ENCODE measurements at places on chromosomes 7 and 10. TPM values are rescaled to one million over a fixed set of nuclear protein-coding genes. Genes with fewer than 3 reads are reported as not detected.

HDAC9 gene
- 10.4 TPM for total RNA-seq

GRID2IP gene
- 0.15 TPM for total RNA-seq

SKIDA1 gene
- total RNA-seq, result 0.10 TPM

OR2A12 gene
- not detected for total RNA-seq

DNA sequence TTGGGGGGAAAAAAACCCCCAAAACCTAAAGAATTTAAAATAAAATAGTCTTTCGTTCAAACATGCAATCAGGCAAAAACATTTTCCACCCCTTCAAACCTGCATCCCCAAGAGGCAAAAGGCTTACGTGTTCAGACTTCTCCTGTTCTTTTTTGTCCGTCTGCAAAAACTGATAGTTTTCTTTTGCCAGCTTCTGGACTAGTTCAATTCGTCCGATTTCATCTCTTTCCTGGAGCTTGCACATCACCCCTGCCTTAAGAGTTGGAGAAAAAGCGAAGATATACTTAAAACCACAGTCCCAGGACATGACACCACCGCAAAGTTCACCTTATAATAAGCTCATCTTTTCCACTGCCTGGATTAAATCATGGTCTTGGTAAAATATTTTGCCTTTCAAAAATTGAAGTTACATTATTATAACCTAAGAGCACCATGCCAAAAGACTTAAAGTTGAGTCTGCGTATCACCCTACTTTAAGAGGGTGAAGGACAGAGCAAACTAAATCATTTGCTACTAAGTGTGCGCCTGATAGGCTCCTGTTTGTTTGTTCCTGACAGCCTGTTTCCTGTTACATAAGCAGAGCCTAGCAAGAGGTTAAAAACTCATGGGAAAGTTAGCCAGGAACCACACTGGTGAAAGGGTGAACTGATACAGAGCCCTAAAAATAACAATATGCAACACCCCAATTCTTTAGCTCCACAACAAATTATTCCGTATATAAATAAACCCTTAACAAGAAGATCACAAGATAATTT lies 137.0 kb downstream of the RAPGEF5 start:
- no peak for DNase-seq

- no peak for DNase-seq
Measured at GRCh38 chr7:136312592-136312991, 335.4 kb upstream of the MTPN start.

- no peak for DNase-seq
Measured at GRCh38 chr10:110775020-110775375, 96.7 kb upstream of the PDCD4 start.

DNA sequence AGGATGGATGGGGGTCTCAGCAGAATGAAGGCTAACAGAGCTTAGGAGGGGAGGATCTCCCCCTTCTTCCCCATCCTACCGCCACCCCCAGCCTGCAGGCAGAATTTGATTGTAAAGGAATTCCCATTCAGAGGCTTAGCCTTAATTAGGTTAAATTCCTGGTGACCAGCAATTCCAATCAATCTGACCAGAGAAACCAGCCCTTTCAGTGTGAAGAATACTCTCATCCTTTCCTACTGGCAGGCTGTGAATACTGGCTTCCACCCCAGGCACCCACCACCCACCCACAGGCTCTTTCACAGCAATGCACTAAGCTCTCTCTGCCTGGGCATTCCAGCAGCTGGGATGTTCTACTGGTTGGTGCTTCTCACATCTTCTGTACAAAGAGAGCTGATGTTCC lies 137.9 kb upstream of the LYZL1 start:
- no peak for DNase-seq

GRCh38 chr7:97174303-97174702 lies 56.8 kb downstream of the SDHAF3 start:
- no peak for DNase-seq

DNA sequence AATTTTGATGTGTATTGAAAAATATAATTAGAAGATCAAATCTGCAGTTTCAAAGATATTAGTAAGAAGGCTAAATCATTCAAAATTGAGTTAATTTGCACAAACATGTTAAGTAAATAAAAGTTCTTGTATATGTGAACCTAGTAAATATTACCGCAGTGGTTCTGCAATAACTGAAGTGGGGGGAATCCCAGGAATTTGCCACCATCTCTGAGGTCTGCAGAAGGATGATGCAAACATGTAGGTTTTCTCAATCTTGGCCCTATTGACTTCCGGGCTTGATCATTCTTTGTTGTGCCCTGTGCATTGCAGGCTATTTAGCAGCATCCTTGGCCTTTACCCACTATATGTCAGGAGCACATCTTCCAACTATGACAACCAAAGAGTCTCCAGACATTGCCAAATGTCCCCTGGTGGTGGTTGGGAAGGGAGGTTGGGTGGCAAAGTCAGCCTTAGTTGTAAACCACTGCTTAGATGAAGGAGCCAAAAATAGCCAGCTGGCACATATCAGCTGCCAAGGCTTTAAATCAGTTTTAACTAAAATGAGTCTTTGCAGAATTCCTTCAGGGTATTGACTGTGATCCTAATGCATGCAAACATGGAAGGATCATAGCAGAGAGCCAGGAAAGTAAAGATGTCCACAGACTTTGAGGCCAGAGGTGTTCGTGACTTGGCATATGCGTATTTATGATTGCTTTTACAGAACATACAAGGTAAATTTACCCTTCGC lies 146.3 kb downstream of the TRIL start:
- DNase-seq, result no peak

DNA sequence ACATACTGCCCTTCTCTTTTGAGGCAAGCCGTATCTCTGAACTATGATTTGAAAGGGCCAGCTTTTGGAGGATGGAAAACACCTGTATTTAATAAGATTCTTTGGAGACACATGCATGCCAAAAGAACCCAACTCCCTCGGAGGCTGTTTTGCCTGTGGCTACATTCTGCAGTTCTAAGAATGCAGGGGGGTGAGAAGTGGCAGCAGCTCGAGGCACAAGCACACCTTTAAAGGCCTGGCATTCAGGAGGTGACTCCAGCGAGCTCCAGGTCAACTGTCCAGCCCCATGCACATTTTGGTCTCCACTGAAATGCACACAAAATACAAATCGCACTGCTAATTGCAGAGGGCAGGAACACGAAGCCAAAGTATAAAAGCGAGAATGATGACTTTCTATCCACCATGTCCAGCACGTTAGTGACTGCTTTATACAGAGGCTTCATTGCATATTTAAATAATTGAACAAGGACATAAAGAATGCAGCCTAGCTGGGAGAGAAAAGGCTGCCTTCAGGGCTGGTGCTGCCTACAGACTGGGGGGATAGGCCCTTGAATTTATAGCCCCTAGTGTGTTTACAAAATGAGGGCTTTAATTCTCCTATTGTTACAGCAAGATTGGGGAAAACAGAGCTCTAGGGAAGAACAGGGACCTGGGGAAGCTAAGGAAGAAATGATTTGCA lies 359.3 kb downstream of the PLXNA4 start:
- no peak for DNase-seq

GRCh38 chr7:87510411-87510875 lies 35.0 kb upstream of the ABCB4 start:
- DNase-seq, result no peak

GRCh38 chr7:116021237-116021636 lies 9.3 kb downstream of the TFEC start:
- no peak for DNase-seq

- no peak for DNase-seq
Measured at GRCh38 chr7:31363051-31363450, 22.5 kb upstream of the NEUROD6 start.

All from CD4-positive, CD25-positive, alpha-beta regulatory T cell (primary cell).